ENCODE measurements at places on chromosomes 1 and 21.

GRCh38 chr1:5009376-5010065 is 355.1 kb downstream of the AJAP1 start:
- no peak for DNase-seq

DNA sequence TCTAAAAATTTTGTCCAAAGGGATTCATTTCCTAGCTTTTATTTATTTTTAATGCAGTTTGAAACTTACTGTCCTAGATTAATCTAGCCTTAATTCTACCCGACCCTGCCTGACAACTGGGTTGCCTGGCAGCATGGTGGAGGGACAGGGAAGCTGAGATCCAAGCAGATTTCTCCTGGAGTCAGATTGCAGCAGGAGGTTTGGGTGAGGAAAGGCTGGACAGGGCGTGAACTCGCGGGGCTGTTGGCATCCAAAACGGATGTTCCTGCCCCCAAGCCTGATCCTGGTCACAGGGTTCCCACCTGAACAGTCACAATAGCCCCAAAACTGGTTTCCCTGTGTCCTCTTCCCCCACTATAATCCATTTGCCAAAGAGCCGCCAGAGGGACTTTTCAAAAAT is 23.2 kb downstream of the TCEA3 start:
- no peak for DNase-seq

- no peak for DNase-seq
Observed at GRCh38 chr1:180600343-180600742, 31.5 kb upstream of the XPR1 start.

DNA sequence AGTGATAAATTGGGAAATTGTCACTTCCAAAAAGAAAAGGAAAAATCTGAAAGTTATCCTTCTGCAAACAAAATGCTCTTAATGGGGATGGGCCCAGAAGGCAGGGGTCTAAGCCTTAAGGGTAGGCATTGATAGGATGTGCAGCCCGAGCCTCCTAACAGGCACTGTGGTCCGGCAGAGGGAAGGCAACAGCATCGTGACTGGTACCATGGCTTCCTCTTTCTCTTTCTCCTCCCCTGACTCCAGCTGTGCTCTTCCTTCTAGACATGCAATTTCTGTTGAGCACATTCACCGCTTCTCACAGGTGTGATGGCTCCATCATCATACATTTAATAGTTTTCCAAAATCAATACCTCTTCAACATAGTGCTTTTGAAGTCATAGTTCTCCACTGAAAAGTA is 91.5 kb downstream of the SELENOF start:
- no peak for DNase-seq

GRCh38 chr1:115112496-115113375 is 23.4 kb upstream of the TSPAN2 start:
- DNase-seq, result no peak

DNA sequence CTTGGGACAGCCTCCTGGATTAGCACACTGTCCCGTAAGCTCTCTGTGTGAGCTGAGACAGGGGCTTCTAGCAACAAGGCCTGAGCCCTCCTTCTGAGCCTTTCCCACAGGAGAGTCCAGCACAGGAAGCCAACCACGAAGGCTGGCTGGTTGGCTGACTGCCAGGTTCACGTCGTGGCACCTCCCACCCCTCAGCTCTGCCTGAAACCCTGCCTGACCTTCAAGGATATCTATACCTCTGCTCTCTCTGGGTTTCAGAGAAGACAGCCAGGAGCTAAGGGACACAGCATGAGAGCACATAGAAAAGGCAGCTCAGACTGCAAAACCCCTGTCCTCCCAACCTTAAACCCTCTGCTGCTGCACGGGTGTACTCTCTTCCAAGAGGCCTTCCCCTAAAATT is 13.9 kb downstream of the DLGAP3 start:
- DNase-seq, result no peak

DNA sequence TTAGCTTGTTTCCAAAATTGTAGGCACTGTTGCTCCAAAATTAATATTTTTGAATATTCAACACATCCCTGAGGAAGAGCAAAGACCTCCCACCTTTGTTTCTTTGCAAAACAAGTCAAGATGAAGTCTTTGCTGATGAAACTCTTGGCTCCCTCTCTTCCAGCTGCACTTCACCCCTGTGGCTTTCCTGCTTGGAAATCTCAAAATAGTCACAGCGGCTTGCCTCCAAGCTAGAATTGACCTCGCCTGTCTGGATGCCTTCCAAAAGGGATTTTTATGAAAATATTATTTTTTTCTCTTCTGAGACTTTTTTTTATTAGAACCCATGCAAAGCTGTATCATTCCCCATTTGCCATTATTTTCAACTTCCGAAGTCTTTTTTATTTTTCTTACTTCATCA is 71.1 kb upstream of the MROH9 start:
- DNase-seq, result no peak

DNA sequence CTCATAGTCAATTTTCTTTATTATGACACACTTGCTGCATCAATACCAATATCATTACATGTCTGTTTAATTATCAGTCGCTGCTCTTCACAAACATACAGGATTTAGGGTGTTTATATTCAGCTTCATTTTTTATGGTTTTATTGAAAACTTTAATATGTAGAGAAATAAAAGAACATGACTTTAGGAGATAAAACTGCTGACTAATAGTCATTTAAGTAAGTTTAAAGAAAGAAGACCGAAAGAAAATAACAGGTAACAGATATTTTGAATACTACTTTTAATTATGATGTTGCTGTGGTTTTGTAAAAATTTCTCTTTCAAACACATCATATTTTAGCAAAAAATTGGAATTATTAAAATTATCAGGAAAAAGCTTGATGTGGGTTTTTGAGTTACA is 685.1 kb upstream of the BRINP3 start:
- DNase-seq, result no peak

GRCh38 chr1:73755649-73756048 is 442.3 kb downstream of the LRRIQ3 start:
- DNase-seq, result no peak

GRCh38 chr1:12434174-12434573 is 183.8 kb downstream of the DHRS3 start:
- peak; percentile 86 for DNase-seq

- peak; percentile 55 for DNase-seq
Observed at GRCh38 chr1:169595764-169596711, 9.8 kb upstream of the F5 start.

GRCh38 chr1:75954586-75954985 is 22.4 kb upstream of the ASB17 start:
- peak; percentile 21 for DNase-seq

DNA sequence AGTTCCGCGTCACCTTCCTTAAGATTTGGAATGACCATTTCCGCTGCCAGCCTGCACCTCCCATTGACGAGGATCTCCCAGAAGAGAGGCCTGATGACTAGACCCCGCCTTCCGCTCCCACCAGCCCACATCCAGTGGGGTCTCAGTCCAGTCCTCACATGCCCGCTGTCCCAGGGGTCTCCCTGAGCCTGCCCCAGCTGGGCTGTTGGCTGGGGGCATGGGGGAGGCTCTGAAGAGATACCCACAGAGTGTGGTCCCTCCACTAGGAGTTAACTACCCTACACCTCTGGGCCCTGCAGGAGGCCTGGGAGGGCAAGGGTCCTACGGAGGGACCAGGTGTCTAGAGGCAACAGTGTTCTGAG is 9.8 kb downstream of the MYBPH start:
- no peak for DNase-seq

DNA sequence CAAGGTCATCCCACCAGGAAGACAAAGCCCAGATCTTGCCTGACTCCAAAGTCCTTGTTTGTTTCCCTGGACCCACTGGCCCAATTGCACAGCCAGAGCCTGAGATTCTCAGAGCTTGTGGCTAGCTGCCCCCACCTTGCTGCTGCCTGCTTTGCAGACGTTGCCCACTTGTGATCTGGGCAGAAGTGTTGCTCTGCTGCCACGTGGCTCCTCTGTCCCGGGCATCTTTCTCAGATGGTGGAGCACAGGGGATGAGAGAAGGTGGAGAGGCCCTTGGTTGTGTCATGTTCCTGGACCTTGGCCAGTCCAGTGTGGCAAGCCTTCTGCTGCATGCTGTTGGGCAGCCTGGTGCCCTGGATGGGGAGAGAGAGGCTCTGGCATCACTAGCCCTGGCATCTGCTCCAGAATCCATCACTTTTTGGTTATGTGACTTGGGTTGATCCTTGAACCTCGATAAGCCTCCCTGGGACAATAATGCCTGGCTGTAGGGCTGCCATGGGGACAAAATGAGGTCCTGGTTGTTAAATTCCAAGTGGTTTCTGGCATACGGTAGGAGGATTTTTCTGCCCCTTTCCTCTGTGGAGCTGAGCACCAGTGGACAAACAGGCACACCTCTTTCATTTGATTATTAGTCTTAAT is 1.5 kb upstream of the NR0B2 start:
- DNase-seq, result no peak

- no peak for DNase-seq
Observed at GRCh38 chr21:41898998-41899397, 19.9 kb upstream of the PRDM15 start.

DNA sequence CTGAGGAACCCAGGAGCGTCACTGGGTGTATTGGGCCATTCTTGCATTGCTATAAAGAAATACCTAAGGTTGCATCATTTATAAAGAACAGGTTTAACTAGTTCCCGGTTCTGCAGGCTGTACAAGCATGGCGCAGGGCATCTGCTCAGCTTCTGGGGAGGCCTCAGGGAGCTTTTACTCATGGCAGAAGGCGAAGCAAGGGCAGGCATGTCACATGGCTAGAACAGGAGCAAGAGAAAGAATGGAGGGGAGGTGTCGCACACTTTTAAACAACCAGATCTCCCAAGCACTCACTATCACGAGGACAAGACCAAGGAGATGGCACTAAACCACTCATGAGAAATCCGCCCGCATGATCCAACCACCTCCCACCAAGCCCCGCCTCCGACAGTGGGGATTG is 65.2 kb downstream of the PSMG1 start:
- DNase-seq, result no peak

DNA sequence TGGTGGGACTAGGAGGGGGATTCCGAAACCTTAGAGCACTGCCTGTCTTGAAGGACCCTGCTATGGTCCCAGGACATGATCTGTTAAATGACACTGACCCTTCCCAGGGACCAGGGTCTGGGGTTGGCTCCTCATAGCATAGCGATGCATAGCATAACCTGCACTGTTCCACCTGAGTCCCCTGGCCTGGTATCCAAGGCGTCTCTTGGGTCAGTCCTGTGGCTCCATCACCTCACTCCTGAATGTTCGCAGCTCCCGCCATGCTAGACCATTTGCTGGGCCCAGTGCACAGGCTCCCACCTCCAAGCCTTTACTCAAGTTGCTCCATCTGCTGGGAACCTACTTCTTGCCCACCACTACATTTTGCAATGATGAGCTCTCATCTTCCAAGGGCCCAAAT is 39.0 kb upstream of the MAGOH start:
- DNase-seq, result no peak

DNA sequence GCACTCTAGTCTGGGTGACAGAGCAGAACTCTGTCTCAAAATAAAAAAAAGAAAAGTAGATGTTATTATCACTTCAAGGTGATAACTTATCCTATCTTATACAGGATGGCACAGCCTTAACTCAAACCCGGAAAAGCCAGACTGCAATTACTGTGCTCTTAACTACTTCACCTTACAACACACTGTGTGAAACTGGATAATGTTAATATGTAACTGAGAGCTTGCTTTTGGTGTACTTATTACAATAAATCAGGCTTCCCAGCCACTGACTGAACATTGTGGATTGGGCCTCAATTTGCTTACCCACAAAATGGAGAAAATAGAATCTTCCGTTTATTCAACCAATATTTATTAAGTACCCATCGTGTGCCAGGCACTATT is 1.4 kb downstream of the ORC1 start:
- DNase-seq, result no peak

GRCh38 chr21:41677671-41678015 is 89.2 kb downstream of the RIPK4 start:
- no peak for DNase-seq

DNA sequence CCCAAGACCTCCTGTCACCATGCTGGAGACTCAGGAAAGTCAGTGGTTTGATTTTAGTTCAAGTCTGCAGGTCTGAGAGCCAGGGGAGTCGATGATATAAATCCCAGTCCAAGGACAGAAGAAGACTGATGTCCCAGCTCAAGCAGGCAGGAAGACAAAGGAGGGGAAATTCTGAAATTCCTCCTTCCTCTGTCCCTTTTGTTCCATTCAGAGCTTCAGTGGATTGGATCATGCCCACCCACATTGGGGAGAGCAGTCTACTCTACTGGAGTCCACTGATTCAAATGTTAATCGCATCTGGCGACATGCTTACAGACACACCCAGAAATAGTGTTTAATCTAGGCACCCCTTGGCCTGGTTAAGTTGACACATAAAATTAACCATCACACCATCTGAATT is 7.2 kb upstream of the ADAMTS1 start:
- no peak for DNase-seq

DNA sequence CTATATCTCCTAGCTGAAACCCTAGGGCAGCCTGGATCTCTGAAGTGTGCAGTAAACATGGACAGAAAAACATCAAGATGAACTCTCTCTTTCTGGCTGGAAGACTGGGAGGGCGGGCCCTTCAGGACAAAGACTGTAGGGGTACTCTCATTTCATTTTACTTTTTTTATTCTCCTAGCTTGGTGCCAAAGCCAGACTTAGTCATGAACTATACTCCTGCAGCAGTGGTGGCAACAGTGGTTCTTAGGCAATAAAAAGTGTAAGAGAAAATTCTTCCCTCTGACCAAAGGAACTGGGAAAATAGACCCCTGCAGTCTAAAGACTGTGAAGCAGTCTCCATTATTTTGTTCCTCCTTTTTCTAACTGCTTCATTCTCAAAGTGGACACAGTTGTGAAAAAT is 213.8 kb upstream of the JUN start:
- DNase-seq, result no peak

DNA sequence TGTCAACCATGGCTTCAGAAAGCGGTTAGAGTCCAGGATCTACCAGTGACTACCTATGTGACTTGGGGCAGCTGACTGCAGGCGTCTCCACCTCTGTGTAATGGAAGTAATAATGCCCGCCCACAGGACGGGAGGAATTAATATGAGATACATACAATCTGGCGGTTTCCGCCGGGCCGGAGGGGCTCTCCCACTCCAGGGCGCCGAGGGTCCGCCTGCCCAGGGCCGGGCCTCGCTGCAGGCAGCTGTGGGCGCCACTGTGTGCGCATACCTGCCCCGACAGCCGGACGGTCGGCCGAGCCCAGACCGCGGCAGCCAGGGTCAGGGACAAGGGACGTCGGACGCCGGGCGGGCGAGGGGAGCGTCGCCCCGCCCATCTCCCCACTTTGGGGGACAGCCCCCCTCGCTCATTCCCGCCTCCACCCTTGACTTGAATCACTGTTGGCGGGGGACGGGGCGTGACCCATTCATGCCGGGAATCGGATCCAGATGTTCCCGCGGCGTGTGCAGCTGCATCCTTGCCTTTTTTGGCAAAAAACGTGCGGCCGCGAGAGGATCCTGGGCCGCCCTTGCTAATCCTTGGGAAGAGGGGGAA is 6.0 kb upstream of the SF3A3 start:
- DNase-seq, result no peak

GRCh38 chr1:171663036-171663853 is 10.8 kb upstream of the MYOC start:
- DNase-seq, result no peak

DNA sequence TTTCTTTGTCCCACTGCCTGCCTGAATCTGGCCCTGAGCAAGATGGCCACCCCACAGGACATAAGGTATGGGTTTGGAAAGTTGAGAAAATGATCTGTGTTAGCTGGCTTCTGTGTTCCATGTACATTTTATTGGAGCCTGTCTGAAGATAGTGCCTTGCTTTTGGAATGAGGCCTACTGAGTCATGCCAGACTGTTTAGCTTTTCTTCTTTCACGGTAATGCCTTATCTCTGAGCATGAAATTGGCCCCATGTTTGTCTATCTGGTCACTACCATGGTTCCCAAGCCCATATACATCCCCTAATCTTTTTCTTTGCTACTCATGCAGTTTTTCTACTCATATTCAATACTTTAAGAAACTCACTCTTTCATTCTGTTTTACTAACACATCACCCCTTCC is 85.1 kb upstream of the LMO4 start:
- no peak for DNase-seq
